ENCODE measurements at places on chromosomes 16 and 17.

DNA sequence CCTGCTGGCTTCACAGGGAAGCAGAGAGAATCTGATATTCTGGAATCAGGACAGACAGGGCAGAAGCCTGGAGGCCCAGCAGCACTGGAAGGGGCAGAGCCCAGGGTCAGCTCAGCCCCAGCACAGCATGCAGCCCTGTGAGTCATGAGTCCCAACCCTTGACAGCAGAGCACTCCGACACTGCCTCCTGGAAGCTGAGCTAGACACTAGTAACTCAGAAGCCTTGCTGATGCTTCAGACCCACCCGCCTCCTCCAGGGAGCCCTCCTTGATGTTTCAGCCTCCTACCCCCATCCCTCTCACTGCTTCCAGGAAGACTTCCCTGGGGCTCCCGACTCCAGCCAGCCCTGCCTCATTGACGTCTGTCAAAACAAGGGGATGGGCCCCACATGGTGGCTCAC, 6.9 kb downstream of the CAMKK1 start:
- no peak for DNase-seq

DNA sequence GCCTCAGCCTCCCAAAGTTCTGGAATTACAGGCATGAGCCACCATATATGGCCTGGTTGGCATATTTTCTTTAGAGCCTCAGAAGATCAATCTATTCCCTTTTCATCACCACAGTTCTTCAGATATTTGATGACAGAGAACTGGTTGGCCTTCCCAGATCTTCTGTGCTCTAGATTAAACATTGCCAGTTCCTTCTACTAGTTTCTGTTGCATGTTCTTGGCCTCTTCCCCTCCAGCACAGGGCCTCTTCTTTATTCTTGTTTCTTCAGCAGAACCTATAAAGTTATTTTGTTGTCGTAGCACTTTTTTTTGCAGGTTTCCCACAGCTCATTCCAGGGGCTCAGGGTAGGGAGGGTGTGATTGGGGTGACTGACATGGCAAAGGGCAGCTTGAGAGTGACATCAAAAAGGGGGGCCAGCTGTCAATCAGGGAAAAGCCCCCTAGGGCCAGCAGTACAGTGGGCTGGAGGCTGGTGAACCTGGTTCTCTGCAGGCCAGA, 9.3 kb downstream of the CHD9 start:
- no peak for DNase-seq

DNA sequence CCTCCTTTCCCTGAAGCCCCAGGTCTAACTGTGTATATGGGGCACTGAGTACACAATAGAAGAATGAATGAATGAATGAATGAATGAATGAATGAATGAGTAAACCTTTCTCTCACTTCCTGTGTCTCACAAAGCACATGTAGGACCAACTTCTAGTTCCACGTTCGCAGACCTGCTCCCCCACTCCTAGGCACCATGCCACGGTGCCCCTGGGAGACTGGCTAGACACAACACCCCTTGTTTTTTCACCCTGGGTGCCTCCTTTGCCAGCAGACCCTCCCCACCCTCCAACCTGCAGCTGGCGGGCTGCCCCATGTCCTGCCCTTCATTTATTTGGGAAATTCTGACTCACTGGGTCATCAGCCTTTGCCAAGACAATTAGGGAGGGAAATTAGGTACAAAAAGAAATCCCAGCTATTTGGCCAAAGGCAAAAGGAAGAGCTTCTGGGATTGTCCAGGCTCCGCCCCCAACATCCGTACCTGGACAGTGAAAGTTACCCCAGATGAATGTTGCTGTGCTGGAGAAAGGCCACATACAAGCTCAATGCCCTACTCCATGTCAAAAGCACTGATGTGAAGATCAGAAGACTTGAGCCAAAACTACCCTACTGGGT, 7.7 kb downstream of the CES1 start:
- DNase-seq: no peak

- DNase-seq: no peak
Observed at GRCh38 chr17:81429821-81430551, 34.7 kb downstream of the BAHCC1 start.

GRCh38 chr17:29753845-29754439, 131.2 kb upstream of the CORO6 start:
- no peak for DNase-seq

DNA sequence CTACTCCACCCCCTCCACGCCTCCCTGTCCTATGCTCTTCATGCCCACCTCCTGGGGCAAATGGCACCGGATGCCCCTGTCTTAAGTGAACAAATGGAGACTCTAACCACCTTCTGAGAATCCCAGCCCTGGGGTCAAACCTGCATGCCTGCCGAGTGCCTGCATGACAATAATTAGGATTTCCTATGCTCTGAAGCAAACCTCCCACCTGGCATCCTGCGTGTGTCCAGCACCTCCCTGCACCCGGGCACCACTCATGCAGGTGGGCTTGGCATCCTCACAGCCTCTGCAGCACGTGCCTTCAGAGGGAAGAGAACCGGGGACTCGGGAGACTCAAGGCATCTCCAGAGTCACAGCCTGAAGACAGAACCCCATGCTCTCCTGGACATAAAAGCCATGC, 11.2 kb upstream of the KIFC3 start:
- no peak for DNase-seq

- no peak for DNase-seq
Observed at GRCh38 chr16:82425661-82426060, 201.1 kb upstream of the CDH13 start.

- no peak for DNase-seq
Observed at GRCh38 chr17:15398736-15399331, 57.4 kb upstream of the TEKT3 start.

DNA sequence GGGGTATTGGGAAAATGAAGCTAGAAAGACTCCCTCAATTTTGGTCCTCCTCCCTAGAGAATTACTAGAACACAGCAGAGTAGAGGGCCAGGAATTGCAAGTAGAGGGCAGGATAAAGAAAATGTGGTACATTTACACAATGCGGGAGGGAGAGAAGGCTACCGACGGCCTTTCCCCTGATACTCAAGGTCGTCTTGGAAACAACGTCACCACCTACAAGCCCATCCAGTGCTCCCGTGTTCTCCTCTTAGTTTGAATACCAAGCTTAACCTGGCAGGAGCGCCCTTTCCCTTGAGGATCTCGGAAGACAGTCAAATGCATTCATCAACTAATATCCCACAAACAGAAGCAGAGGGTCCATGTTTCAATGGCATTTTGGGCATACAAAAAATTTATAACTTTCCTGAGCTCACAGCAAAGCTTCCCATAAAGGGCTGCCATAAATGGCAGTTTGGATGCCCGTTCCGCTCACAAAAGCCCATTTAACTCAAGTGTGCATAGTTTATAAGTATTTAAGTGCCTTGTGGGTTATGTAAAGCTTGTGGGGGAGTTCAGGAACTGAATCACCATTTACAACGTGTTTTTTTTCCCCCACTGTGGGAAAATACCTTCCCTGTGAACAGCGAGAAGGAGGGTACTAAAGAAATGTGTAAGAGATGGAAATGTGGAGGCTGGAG, 414.6 kb downstream of the SLC39A11 start:
- no peak for DNase-seq

DNA sequence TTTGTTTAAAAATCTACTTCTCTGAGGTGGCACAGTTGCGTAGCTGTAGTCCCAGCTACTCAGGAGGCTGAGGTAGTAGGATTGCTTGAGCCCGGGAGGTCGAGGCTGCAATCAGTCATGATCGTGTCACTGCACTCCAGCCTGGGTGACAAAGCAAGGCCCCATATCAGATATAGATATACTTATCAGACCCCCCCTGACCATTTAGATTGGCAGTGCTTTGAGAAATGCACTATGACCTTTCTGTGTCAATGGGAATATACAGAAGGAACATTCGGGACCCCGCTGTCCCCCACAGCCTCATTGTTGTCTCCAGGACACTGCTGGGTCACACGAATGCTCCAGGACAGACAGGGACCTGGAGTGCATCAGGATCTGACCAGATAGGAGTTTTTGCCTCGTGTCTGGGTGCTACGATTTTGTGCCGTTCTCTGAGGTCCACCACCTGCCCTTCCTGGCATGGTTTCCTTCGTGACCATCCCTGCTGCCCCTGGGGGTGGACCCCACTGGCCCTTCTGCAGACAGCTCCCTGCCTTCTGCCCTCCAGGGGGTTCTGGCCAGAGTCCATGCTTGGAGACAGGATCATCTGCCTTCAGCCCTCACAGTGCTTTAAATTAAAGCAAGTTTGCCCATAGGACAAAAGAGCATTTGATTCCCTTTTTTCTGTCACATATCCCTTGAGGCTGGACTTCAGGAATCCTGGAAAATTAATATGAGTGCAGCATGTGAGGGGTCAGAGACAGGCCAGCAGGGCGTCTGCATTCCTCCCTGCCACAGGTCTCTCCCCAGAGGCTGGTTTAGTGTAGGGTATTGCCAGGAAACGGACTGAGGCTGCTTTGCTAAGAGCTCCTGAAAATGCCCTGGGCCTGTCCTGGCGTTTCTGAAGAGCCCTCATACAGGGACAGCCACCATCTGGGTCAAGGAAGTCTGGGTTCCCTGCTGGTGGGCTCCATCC, 19.3 kb downstream of the PLD6 start:
- no peak for DNase-seq

DNA sequence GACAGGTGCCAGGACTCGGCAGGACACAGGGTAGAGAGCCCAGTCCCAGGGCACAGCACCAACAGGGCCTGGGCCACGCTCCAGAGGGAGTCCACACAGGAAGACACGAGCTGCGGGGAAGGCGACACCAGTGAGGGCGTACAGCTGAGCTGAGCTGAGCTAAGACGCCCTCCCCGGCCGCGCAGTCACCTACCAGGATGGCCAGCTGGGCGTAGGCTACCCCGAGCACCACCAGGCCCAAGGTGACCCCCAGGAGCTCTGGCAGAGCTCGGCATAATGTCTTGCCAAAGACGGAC, 42.6 kb downstream of the TSC2 start:
- DNase-seq: no peak

- DNase-seq: no peak
Observed at GRCh38 chr16:27806388-27806787, 256.4 kb downstream of the KATNIP start.

DNA sequence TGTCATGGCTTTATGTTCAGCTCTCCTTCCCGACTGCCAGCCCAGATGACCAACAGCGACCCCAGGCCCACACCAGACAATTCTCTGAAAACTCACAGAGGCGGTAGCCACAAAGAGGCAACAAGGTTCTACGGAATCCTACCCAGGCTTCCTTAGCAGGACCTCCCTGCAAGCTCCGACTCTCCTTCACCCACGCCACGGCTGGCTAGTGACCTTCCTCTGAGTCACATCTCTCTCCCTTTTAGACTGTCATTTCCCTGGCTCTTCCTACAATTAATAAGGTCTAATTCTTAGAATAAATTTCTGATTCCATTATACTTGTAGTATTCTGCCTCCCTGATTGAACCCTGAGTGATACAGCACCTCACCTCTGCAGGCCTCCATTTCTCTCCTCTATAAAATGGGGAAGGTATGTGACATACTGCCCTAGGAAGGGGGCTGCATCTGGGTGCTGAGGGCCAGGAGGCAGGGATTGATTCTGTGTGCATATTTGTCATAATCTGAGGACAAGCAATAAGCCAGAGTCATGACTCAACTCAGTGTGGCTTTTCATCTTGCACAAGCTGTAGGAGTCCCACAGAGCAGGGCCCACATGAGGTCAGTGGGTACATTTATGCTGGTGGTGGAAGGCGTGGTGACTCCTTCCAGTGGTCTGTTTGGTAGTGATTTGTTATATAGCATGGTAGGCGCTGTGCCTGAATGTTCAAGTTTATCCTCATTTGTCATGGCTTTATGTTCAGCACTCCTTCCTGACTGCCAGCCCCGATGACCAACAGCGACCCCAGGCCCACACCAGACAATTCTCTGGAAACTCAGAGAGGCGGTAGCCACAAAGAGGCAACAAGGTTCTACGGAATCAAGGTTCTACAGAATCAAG, 46.2 kb downstream of the SMPD3 start:
- DNase-seq: no peak

DNA sequence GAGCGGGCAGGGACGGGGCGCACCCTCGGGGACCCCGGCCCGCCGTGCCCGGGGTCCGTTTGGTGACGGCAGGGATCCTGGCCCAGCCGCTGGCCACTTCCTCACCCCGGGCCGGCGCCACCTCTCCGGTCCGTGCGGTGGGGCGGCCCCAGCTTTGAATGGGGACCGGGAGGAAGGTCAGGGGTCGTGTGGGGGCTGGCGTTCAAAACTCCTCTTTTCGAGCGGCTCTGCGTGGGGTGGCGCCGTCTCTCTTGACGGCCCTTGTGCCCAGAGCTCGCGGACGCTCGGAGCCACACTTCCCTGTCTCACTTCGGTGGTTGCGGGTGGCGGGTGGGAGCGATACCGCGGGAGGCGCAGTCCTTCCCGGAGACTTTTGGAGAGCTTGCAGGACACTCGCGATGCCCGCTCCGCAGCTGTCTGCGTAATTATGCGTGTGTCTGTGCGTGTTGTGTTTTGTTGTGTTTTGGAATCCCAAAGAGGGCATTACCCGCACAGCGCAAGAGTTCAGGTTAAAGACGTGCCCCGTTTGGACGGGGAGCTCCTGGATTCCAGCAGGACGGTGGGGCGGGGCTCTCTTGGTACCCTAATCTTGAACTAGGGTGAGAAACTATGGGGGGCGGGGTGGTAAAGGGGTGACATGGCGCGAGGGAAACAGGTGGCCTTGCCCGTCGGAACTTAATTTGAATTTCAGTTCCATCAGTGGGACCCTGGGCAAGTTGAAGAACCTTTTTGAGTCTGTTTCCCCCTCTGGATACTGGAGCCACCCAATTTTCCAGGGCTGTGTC, 637 bp downstream of the PLCG2 start:
- no peak for DNase-seq

- no peak for DNase-seq
Observed at GRCh38 chr16:48565752-48566151, 44.2 kb downstream of the N4BP1 start.

GRCh38 chr17:34757106-34757505, 177.7 kb downstream of the TMEM132E start:
- no peak for DNase-seq

- no peak for DNase-seq
Observed at GRCh38 chr17:39810939-39811728, 53.0 kb downstream of the IKZF3 start.

GRCh38 chr16:55502801-55503366, 6.0 kb upstream of the LPCAT2 start:
- DNase-seq: no peak

GRCh38 chr17:81223762-81224130, 981 bp upstream of the CEP131 start:
- DNase-seq: no peak

GRCh38 chr17:17844079-17844478, 7.3 kb upstream of the SREBF1 start:
- DNase-seq: no peak

- no peak for DNase-seq
Observed at GRCh38 chr17:78144147-78144719, 2.0 kb upstream of the C17orf99 start.

- peak; percentile 52 for DNase-seq
Observed at GRCh38 chr16:25106567-25107465, 4.7 kb upstream of the LCMT1 start.

DNA sequence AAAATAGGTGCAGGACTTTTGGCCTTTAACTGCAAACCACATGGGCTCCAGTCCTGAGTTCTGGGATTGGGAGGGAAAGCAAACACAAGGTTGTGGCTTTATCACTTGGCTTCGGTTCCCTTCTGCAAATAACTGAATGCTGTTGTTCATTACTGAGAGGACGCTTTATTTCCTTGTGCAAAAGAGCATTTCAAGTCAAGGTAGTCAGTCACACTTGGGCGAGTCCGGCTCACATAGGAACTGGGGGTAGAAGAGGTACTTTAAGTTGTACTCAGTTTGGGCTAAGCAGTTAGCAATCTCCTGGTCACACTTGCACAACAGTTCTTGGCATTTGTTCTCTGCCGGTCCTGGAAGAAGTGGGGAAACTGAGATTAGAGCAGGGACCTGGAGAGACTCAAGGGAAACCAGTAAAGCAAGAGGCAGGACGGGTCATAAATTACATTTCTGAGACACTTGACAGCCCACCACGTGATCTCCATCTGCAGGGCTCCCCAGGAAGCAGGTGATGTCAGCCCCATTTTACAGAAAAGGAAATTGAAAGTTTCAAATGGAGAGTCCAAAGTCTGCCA, 21.6 kb downstream of the PLA2G10 start:
- no peak for DNase-seq

Data from activated CD4-positive, CD25-positive, alpha-beta regulatory T cell treated with anti-CD3 and anti-CD28 coated beads, Interleukin-2, amount 50 U/mL, for 16 hours (primary cell).